ENCODE measurements at places on chromosomes 3 and 15. TPM values are rescaled to one million over a fixed set of nuclear protein-coding genes. Genes with fewer than 3 reads are reported as not detected.

SMCO1 gene
- total RNA-seq: 0.03 TPM

CNTN4 gene
- not detected for total RNA-seq

MASP1 gene
- not detected for total RNA-seq

ARHGEF26 gene
- 6.7 TPM for total RNA-seq

ZKSCAN7 gene
- total RNA-seq: not detected

LDHAL6B gene
- not detected for total RNA-seq

Data from A549 treated with CORT108297 at 1 μM for 4 hours (cell line).